Left lung (tissue), 14 donors: ENCODE measurements at places on chromosomes 1 and 21. TPM values are rescaled to one million over a fixed set of nuclear protein-coding genes. Genes with fewer than 3 reads are reported as not detected.

- no peak for DNase-seq
These were observed 15.3 kb upstream of the CHIT1 start for GRCh38 chr1:203244776-203245175.

- DNase-seq, result peak; percentile 81
These were observed at the start of gene KDM5B for GRCh38 chr1:202807926-202808757. Gene KDM5B, minus strand, starts transcription at chr1:202808421. Its CDS starts 116 bp downstream, at chr1:202808305.

SELP gene
- polyA plus RNA-seq, result 7.0 TPM

- DNase-seq, result no peak
These were observed 23.5 kb downstream of the MIA3 start for GRCh38 chr1:222641269-222641948.

- DNase-seq, result no peak
These were observed 36.7 kb upstream of the WLS start for GRCh38 chr1:68268896-68269483.

ST6GALNAC3 gene
- polyA plus RNA-seq, result 32.6 TPM

DNA sequence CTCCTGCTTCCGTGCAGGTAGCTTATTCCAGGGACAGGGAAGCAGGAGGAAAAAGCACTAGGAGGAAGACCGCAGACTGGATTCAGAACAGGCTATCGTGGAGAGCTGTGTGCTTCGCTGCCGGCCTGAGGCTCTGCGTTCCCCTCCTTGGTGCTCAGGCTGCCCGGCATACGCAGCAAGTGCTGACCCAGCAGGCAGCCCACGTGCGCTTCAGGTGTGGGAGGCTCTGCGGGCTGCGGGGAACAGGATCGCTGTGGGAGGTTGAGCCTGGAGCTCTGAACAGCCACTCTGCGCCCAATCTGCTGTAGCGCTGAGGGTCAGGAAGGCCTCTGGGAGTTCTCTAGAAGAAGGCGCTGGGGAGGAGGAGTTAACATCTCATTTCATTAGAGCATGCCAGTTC, 27.9 kb downstream of the DOP1B start:
- DNase-seq, result no peak

DNA sequence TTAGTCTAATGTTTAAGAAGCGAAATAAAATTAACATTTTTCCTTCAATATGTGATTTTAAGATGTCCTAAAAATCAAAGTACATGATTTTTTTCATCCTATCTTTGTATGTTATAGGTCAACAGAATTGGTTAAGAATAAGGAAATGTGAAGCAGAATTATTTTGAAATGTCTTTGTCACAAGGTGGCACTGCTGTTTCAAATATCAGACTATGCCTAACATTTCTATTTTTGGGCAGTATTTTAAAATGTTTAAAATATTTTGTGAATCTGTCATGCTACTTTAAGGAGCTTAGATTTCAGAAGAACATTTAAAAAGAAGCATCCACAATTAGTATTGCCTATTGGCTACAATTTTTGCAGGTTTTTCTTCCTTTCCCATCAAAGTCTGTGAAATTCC, 38.7 kb downstream of the AMY1C start:
- no peak for DNase-seq

NCAM2 gene
- polyA plus RNA-seq, result 5.3 TPM

GRCh38 chr21:14864211-14865021, 200.4 kb downstream of the NRIP1 start:
- no peak for DNase-seq

DNA sequence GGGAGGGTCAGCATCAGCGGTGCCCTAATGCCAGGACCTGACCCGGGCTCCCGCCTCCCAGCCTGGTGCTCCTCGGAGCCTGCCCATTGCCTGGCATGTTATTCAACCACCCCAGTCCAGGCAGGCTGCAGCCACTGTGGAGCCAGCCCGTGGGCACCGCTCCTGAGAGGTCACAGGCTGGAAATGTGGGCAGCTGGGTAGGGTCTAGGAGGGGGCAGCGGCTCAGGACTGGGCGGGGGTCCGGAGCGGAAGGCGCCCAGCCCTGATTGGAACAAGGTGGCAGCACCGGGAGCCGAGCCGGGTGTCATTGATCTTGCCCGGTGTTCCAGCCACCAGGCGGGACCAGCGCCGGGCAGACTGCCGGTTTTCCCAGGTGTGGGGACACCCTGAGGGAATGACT, 12.7 kb upstream of the RUNX3 start:
- DNase-seq, result no peak

APCS gene
- polyA plus RNA-seq, result not detected

DNA sequence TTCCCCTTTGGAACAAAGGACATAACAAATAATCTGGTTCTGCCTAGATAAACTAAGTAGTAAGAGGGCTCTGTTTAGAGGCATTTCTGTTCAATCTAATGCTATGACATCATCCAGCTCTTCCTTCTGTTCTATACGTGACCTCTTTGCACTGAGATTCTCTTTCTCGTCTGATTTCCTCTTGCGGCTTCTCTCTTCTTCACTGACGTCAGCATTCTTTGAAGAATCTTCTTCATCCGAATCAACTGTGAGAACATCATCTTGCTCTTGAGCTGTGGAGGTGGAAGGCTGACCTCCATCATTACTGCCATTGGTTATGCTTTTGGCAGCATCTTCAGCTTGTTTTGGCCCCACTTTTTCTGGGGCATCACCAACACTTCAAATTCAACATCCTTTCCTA, 130.4 kb downstream of the HS2ST1 start:
- no peak for DNase-seq

GRCh38 chr21:14677639-14678179, 131.6 kb upstream of the SAMSN1 start:
- DNase-seq, result no peak

DNA sequence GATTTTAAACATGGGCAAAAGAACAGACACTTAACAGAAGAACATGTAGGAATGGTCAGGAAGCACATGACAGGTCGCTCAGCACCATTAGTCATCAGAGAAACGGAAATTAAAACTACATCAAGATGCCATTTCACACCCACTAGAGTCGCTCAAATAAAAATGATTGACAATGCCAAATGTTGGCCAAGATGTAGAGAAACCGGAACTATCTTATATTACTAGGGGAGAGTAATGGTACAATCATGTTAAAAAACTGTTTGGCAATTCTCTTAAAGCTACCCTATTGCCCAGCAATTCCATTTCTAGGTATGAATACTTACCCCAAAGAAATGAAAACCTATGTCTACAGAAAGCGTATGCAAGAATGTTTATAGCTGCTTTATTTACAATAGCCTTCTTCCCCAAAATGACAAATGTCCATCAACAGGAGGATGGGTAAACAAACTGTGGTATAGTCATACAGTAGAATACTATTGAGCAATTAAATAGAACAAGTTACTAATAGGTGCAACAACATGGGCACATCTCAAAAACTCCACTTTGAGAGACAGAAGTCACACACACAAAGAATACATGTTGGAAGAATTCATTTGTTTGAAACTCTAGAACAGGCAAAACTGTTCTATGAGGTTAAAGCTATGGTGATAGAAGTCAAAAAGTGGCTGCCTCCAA, 92.8 kb downstream of the ETS2 start:
- no peak for DNase-seq

GRCh38 chr1:103942029-103942428, 192.3 kb downstream of the AMY1C start:
- DNase-seq, result no peak

DNA sequence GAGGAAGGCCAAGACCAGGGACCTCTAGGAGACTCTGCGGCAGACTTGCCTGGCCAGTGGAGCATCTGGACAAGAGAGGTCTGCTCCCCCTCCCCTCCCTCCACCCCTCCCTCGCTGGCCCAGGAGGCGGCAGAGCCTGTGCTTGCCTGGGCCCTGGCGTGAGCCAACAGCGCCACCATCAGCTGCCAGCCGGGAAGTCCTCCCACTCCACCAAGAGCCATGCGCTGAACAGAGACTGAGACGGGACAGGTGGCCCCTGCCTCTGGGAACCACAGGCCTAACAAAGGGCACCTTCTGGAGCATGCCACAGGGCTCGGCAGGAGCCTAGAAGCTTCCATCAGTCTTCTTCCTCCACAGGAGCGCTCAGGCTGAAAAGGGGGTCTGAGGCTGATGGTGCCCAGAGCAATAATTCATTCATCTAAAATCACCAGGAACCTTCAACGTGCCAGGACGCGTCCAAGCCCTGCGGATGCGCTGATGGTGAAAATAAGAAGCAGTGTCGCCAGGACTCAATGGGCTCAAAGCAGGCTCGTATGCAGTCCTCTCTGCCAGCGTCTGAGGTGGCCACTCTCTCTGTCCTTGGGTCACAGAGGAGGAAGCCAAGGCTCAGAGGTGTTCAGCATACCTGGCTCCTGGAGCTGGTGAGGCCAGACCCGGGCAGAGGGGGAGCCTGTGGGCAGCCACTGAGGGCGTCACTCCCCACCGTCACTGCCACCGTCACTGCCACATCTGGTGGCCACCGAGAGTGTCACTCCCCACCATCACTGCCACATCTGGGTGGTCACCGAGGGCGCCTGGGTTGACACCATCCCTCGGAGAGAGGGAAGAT, 161.2 kb downstream of the NPHP4 start:
- peak; percentile 64 for DNase-seq

- no peak for DNase-seq
These were observed 649.4 kb upstream of the CXADR start for GRCh38 chr21:16863362-16863905.

SH2D2A gene
- 0.73 TPM for polyA plus RNA-seq

- no peak for DNase-seq
These were observed 2.7 kb upstream of the STX12 start for GRCh38 chr1:27770293-27770830.

GRCh38 chr1:215772151-215772550, 205.0 kb downstream of the KCTD3 start:
- no peak for DNase-seq

DNASE2B gene
- not detected for polyA plus RNA-seq
